ENCODE measurements at places on chromosomes 5 and 9.
A peak's percentile ranks its signal among the peaks of the same experiment; 100 is the strongest.

DNA sequence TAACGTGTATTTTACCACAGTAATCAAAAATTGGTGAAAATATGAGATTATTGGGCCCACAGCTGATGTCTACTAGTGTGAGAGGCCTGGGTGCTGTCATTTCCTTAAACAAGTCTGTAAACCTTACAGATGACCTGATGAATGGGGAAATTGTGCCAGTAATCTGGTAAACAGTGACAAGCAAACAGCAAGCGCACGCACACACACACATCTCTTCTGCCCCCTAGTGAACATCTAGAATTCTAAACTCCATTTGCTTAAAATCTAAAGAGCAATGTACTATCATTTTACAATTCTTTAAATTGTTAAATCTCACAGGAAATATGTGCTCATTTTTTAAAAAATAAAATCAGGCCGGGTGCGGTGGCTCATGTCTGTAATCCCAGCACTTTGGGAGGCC is 7.5 kb upstream of the RAPGEF1 start:
- DNase-seq = peak; percentile 40

- DNase-seq = no peak
Observed at GRCh38 chr9:88757406-88758010, 222.5 kb downstream of the NXNL2 start.

DNA sequence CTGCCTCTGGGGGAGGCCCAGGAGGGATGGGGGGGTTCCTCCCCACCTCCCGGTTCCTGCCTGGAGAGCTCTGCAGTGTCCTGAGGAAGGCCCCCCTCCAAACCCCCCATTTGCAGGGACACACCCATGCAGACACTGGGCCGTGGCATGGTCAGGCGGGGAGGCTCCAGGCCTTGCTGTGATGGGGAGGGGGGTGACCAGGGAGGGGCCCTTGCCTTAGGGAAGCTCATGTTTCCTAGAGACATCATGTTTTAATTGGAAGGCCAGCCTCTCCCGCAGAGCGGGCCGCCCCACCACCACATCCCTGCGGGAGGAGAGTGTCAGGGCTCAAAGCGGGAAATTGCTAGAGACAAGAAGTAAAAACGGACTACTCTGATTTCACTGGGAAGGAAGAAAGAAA is 12.0 kb downstream of the PRRX2 start:
- DNase-seq = no peak

GRCh38 chr9:77421506-77422265 is 226.4 kb downstream of the GNA14 start:
- no peak for DNase-seq

- no peak for DNase-seq
Observed at GRCh38 chr9:123550797-123551196, 194.8 kb downstream of the CRB2 start.

- DNase-seq = no peak
Observed at GRCh38 chr5:141303756-141304155, at the start of gene SLC25A2. TSS of gene SLC25A2 (minus strand) at chr5:141304049. CDS start at chr5:141303865, 184 bp downstream.

DNA sequence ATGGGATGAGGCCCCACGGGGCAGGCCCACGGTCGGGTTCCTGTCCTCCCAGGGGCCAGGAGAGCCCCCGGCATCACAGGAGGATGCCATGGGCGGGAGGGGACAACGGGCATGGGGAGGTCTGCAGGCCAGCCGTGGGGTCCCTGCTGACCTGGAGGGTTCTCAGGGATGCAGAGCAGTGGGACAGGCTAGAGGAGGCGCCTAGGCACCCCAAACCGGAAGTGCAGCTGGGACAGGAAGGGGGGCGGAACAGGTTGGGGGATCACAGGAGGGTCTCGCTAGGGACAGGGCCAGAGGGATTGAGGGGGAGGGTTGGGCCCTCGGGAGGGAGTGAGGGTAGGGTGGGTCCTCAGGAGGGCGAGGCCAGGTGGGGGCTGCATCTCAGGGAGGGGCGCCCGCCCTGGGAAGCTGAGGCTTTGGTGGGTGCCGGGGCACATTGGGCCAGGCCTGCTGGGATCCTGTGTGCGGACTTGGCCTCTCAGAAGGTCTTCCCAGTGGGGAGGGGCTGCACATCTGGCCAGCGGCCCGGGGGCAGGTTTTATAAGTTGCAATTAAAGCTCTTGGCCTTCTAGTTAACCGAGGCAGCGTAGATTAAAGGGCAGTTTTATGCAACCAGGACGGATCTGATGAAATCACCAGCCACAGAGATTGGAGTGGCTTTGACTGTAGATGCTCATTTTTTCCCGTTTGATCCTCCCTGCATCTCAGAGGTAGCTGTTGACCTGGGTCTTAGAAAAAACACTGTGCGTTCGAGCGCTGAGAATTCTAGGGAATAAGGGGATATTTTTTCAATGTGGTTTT is 20.1 kb downstream of the NKD2 start:
- no peak for DNase-seq
